ENCODE measurements at places on chromosomes 3 and 15.

GRCh38 chr3:64798316-64798715 lies 110.5 kb upstream of the ADAMTS9 start:
- no peak for DNase-seq

GRCh38 chr3:171181907-171182690 lies 155.6 kb upstream of the SLC2A2 start:
- no peak for DNase-seq

DNA sequence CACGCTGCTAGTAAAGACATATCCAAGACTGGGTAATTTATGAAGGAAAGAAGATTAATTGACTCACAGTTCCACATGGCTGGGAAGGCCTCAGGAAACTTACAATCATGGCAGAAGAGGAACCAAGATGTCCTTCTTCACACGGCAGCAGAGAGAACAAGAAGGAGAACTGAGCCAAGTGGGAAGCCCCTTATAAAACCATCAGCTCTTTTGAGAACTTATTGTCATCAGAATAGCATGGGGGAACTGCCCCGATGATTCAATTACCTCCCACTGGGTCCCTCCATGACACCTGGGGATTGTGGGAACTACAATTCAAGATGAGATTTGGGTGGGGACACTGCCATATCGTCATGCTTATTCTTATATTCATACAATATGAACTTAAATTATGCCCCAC lies 49.0 kb downstream of the DUT start:
- DNase-seq = no peak

- no peak for DNase-seq
Observed at GRCh38 chr3:79531566-79532295, 236.1 kb downstream of the ROBO1 start.

- DNase-seq = no peak
Observed at GRCh38 chr15:23079766-23080165, 40.4 kb upstream of the TUBGCP5 start.

DNA sequence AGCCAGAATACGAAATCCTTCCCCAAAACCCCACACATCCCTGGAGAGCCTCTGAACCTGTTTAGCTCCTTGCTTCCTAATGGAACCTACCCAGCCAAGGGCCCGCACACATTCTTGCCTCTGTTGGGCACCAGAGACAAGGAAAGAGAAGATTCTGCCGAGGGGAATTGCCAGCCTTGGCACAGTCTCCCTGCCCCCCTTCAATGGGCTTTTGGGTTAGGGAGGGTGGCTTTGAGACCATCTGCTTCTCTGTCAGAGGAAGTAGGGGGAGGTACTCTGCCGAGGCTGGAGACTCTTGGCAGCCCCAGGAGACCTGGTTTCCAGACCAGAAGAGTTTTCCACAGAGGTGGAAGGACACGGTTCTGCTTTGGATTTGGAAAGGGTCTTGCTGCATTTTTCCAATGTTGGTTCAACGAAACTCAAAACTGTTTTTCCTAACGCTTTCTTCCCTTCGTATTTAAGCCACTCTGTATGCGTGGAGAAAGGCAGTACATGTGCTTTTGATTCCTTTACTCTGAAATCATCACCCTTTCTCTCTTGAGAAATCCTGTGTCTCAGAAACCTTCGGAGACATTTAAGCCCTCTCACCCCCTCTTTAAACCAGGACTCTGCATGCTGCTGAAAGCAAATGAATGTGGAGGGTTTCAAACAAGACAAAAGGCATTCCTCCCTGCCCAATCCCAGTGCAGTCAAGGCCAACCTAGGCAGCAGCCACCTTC lies 78.8 kb upstream of the PRR23C start:
- no peak for DNase-seq

- DNase-seq = no peak
Observed at GRCh38 chr3:126456766-126457388, 18.8 kb downstream of the ZXDC start.

GRCh38 chr3:123153125-123154019 lies 48.4 kb upstream of the SEC22A start:
- no peak for DNase-seq

DNA sequence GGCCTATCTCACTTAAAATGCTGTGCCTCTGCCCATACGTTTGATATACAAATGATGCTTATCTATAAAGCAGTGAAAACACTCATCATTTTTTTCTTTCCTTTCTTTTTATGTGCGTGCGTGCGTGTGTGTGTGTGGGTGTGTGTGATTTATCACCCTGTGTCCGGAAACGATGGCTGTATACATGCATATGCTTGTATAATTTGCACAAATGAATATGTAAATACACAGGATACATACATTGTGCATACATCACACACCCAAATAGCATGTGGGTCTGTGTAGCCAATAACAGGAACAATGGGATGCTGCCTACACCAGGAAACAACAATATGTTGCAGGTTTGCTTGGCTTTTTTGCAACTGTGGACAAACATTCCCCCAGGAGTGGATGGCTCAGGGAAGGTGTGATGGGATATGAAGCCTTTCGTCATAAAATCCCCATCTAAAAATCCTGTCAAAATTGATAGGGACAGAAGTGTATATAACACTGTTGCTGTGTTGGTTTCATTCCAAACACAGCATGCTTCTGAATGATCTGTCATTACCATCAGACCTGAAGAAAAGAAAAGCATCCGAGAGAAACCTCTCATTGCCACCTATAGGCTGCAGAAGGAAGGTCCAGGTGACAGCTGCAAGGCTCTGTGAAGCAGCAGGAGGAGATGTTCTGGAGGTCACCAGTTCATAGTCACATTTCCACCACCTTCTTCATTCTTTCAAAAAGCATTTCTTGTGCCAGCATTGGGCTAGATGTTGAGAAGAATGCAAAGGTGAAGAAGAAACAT lies 503.9 kb upstream of the NR2F2 start:
- no peak for DNase-seq

DNA sequence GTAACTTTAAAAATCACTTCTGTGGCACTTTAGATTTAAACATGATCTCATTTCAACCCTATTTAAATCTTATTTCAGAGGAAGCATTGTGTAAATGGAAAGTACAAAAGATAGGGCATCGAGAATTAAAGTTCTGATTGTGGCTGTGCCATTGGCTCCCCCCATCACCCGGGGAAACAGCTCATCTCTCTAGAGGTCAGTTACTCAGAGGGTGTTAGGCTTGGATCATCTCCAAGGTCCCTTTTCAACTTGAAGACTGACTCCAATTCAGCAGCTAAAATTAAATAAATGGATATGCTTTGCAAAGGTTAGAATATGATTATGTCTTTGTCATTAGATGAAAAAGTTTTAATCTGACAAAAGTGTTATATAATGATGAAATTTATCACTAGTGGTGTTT lies 20.1 kb downstream of the CADM2 start:
- DNase-seq = no peak

GRCh38 chr3:171822431-171823106 lies 12.3 kb upstream of the PLD1 start:
- no peak for DNase-seq

DNA sequence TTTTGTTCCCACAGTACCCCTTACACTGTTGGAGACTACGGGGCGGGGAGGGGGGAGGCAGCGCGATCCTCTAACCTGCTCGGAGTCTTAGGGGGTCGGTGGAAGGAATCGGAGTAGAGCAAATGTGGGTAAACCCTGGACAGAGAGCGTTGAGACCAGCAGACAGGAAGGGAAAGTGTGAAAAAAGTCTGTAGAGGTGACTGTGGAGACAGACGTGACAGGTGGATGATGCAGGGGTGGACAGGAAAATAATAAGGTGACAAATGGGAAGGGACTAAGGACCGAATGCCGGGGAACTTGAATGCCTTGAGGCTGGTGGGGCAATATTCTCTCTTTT lies 424 bp downstream of the EAF2 start:
- no peak for DNase-seq

DNA sequence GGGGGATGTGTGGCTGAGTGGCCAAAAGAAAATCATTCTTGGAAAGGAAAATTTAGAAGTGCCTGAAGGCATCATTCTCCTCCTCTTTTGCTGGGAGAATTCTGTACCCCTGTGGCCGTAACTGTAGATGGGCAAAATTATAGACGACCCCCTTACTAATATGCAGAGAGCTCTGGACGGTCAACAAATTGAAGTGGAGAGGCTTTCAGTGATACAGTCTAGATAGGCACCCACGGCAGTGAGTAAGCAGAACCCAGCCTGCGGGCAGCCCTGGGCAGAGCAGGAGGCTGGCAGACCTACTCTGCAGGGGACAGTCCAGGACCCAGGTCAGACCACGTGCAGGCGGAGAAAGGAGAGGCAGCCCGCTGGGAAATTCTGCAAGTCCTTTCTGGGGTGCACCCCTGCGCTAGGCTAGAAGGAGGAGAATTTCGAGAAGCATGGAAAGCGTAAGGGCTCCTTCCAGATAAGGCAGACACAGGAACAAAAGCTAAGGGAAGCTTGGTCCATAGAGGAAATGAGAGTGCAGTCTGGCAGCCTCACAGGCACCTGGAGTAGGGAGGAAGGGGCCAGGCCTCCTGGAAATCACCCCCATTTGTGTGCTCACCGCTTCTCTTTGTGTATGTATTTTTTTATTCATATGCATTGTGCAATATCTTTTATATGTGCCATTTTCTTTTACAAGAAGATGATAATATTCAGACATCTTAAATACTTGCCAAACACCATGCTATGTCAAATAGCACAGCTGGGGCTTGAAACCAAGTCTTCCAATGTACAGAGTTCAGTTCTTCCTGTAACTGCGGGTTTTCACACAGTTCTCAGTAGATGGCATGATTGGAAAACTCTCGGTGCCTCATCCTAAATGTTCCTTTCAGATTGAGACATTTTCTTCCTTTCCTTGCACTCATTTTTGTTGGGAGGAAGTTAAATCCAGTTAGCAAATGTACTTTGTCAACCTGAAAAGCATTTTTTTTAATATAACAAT lies 40.2 kb downstream of the LRRK1 start:
- no peak for DNase-seq

GRCh38 chr15:44782516-44782915 lies 46.2 kb downstream of the TRIM69 start:
- DNase-seq = no peak

DNA sequence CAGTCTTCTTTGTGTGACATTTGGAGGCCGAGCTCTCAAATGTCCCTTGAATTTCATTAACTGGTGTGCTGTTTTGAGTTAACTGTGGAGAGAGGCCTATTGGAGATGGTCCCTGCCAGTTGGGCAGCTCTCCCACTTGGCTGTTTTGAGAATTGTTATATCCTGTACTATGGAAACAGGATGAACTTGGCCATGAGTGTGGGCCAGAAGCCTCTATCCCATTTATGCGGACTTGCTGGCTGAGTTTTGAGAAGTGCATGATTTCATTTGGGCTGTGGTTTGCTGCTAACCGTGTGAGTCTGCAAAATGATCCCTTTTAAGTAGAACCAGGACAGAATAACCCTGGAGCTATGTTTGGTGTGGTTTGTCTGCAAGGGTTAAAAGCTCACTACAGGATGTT lies 366.0 kb downstream of the PTPRG start:
- no peak for DNase-seq

DNA sequence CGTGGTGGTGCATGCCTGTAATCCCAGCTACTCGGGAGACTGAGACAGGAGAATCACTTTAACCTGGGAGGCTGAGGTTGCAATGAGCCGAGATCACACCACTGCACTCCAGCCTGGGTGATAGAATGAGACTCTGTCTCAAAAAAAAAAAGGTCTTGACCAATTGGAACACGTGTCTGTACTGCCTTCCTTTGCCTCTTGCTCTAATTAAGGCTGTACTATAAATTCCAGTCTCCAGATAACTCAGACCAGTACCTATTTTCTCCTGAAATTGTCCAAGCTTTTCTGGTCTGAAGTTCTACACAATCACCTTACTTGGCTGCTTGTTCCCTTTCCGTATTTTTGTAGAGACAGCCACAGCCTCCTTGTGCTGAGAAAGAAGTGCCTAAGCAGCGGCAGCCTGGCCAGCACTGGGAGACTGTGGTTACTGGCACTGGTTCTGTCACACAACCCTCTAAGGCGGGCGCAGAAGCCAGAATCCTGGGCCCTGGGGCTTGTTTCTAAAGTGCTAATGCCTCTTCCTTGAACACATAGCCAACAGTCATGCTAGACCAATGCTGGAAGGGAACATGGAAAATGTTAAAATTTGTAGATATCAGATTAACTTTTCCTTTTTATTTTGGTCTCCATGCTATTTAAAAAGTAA lies 6.2 kb upstream of the CEP70 start:
- DNase-seq = no peak

DNA sequence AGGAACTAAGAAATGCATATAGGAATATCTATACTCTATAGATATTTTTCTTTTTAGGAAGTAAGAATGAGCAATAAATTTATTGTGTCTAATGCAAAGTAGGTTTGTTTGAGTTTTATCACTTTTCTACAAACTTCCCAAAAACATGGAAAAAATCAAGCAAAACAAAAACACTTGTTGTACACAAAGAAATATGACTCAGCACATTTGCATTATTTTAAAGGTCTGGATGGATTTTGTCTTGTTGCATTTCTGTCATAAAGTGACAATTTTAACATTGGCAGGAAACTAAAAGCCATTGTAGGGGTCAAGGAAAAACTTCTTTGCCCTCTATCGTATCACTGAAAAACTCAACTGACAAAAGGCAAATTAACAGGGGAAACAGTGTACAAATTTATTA lies 267.2 kb downstream of the PYDC2 start:
- DNase-seq = no peak

DNA sequence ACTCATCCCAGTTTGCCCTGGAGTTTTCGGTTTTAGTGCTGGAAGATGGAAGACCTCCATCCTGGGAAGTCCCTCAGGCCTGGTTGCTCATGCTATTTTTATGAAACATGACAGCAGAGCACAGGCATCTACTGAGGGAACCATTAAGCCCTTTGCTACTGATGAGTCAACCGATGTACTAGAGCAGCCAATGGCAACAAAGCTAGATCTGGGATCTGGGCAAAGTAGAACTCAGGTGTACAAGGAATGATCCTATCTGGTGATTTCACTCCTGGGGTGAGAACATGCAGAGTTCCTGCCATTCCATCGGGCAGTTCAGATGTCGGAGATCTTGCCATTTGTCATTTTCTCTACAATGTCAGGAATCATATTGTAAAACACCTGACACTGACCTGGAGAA lies 166.2 kb upstream of the NSMCE3 start:
- DNase-seq = no peak

- no peak for DNase-seq
Observed at GRCh38 chr15:80816936-80817335, 37.8 kb downstream of the CEMIP start.

DNA sequence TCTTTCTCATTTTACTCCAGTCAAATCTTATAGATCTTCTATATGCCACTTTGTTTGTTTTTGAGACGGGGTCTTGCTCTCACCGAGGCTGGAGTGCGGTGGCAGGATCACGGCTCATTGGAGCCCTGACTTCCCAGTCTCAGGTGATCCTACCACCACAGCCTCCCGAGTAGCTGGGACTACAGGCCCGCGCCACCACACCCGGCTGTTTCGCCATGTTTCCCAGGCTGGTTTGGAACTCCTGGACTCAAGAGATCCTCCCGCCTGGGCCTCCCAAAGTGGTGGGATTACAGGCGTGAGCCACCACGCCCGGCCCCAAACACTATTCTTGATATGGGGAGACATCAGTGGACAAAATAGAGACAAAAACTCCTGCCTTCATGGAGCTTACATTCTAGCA lies 927 bp upstream of the TFDP2 start:
- no peak for DNase-seq

- DNase-seq = no peak
Observed at GRCh38 chr3:79286882-79287281, 480.9 kb downstream of the ROBO1 start.
